ENCODE measurements at places on chromosomes 5 and 9. TPM values are rescaled to one million over a fixed set of nuclear protein-coding genes. Genes with fewer than 3 reads are reported as not detected.
A peak's percentile ranks its signal among the peaks of the same experiment; 100 is the strongest.

DNA sequence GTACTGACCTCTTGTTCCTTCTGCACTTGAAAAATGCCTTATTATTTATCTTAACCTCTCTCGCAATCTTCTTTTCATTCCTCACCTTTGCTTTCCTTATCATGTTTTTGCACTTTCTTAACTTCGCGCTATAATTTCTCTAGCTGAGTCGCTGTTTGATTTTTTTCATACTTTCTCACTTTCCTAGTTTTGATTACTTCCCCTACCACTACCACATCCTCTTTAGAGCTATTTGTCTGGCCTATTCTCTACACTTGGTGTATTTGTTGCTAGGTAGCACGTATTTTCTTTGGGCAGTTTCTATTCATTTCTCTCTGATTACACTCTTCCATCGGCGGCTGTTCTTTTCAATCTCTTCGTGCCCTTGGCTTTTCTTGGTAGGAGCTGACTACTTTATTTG, 611.8 kb downstream of the BNC2 start:
- DNase-seq: no peak

DNA sequence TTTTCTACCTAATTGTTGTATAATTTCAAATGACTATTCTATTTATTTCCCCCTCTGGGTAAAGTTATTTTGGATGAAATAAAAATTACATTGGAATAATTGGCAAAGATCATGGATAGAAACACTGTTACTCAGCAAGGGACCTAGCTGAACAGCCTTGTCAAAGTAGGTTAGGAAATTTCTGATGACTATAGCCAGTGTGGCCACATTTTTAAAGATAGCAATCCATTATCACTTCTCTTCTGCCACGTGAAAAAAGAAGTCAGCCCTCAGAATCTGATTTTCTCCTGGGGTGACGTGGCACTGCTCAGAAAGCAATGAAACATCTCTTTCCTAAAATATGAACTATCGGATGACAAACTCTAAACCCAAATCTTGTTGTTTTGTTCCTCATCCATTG, 784.2 kb upstream of the RIOK2 start:
- no peak for DNase-seq

- no peak for DNase-seq
Observed at GRCh38 chr9:99954819-99955218, 48.4 kb downstream of the STX17 start.

DNA sequence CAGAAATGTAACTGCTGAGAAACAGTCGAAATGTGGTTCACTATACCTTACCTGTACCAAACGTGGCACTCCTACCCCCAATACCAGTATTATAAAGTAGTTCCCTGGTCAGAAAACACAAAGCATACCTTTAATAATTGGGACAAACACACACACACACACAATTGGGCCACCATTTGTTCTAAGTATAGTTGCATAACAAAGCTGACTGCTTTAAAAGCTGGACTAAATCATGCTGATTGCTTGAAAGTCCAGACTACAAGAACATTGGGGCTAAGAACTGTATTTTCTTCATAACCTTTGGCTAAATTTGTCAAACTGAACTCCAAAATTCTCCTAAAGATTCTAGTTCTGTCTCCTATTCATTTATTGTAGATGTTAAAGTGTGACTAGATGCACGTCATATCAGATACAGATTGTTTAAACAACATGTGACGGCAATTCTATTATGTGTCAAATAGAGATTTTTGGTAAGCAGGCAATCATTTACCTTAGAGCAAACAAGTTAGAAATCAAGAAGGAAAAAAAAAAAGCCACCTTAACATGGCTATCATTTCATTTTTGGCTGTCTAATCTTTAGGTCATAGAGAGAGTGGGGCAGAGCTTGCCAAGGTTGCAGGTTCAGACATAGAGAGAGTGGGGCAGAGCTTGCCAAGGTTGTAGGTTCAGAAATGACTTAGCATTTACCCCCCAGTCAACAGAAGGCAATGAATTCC, 265.1 kb downstream of the ARL15 start:
- no peak for DNase-seq

DNA sequence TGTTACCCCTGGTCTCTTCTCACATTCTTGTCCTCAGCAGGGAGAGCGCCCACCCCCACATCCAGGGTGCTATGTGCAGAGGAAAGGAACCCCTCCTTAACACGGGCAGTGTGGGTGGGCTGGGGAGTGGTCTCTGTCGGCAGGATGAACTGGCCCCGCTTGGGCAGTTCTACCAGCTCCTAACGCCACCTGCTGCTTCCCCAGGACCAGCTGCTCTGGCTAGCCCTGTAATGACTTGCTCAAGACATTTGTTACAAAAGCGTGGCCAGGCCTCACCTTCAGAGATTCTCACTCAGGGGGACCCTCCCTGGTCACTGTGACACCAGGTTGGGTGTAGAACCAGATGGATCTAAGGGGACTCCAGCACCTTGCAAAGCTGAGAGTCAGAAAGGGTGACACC, 82.4 kb downstream of the HMCN2 start:
- DNase-seq: no peak

- DNase-seq: no peak
Observed at GRCh38 chr5:172757394-172758010, 13.5 kb downstream of the DUSP1 start.

DNA sequence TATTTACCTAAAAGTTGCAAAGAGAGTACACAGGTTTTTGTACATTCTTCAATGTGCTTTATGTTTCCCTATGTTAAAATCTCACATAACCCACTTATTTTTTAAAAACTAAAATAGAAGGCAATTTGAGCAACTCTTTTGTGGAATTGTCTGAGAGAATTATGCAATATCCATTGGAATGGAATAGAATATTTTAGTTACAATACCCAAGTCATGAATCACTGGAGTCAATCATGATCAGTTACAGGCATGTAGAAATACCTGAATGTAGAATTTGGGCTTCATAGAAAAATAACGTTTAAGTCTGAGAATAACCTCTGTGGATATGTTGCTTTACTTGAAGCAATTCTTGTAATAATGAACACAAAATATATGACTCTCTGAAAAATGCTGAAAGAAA, 143.3 kb downstream of the FGF10 start:
- no peak for DNase-seq

GRCh38 chr5:137122075-137122474, 377.1 kb downstream of the SPOCK1 start:
- DNase-seq: no peak

DNA sequence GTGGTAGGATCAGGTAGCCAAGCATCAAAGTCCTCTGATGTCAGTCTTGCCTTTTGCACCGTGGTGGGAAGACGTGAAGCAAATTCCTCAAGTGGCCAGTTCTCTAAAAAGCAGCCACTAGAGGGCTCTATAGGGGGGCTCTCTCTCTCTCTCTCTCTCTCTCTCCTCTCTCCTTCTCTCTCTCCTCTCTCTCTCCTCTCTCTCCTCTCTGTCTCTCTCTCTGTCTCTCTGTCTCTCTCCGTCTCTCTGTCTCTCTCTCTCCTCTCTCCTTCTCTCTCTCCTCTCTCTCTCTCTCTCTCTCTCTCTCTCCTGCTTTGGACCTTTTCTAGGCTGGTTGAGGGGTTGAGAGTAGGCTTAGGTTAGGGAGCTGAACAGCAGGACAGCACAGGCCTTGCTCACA, 13.9 kb upstream of the OSMR start:
- no peak for DNase-seq

DNA sequence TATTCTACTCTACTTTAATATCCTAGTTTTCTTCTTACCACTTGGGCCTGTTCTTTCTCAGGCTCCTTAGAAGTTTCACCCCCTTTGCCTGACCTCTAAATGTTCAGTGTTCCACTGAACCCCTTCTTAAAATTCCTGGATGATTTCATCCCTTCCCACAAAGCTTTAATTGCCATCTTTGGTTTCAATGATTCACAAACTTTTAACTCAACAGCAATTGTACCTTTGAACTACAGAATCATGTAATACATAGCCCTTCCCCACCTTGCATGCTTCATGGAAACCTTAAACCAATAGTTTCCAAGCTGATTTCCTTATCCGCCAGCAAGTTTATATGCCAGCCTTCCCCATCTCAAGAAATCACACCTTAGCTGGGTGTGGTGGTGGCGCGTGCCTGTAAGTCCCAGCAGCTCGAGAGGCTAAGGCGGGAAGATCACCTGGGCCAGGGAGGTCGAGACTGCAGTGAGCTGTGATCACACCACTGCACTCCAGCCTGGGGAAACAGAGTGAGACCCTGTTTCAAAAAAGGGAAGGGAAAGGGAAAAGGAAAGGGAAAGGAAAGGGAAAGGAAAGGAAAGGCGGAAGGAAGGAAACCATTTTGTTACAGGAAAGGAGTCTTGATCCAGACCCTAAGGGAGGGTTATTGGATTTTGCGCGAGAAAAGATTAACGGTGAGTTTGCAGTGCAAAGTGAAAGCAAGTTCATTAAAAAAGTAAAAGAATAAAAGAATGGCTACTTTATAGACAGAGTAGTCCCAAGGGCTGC, 1023.7 kb upstream of the DMAC1 start:
- no peak for DNase-seq

DNA sequence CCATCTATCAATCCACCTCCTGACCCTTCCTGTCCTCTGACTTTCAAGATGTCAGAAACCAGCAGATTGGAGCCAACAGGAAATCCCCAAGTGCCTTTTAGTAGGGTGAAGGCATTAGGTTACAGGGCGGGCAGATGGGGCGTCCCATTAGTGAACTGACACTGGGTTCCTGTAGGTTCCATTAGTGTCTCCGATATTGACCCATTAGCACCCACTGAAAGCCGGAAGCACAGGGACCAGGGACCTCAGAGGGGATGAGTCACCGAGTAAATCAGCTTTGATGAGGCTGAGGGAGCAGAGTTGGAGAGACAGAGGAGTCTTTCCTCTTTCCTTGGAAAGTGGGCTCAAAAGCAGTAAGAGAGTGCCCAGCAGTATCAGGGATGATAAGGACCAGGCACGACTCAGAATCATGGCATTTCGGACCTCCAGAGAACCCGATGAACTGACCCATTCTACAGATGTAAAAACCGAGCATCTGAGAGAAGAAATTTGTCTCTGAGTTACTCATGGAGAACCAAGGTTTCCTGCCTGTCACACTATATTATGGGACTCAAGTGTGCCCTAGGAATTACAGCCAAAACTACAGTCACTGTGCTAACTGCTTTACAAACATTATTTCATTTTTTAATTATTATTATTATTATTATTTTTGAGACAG, 47.2 kb upstream of the FABP6 start:
- DNase-seq: no peak

GRCh38 chr9:5920860-5921328, 30.2 kb downstream of the MLANA start:
- DNase-seq: no peak

DNA sequence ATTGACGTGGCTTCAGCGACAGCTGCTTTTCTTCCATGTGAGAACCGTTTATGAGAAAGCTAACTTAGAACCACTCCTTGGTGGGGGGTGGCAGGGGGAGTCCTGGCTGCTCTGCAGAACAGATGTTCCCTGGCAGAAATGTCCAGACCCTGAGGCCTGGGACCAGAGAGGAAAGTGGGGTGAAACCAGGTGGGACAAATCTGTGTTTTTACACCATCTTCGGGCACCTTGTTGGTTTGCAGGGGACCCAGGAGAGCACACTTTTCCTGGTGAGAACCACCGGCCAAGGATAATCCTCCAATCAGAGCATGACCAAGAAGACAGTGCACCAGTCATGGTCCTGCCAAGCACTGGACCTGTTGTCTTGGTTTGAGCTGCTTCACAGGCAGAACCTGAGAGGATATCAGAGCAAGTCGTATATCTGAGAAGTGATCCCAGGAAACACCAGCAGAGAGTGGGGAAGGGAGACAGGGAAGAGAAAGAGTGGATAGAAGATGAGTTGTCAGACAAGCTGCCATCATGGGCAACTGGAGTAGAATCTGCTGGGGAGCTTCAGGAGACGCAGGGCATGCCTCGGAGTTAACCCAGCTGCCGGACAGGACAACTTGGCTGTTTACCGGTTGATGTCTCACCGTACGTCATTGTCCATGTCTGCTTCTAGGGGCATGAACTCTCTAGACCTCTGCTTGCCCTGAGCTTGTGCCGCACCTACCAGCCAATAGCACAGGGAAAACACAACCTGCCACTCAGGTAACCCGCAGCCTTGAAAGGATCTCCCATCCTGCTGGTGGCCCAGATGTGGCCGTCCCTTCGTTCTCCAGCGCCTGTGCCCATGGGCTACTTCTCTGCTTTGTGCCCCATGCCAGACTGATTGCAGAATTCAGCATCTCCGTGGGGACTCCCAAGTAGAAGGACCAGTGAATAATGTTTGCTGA, 178.4 kb upstream of the MVB12B start:
- DNase-seq: no peak

- DNase-seq: peak; percentile 83
Observed at GRCh38 chr9:129624947-129625346, 1.0 kb upstream of the NTMT1 start.

NOXA1 gene
- total RNA-seq: 8.4 TPM

ACOT12 gene
- total RNA-seq: not detected

PTPRD gene
- not detected for total RNA-seq

OTULINL gene
- total RNA-seq: 0.80 TPM

CNTFR gene
- not detected for total RNA-seq

GMCL2 gene
- not detected for total RNA-seq

VLDLR gene
- total RNA-seq: 0.10 TPM

SH2D3C gene
- 66.3 TPM for total RNA-seq

OR1J2 gene
- total RNA-seq: not detected

PCDHGA12 gene
- 2.8 TPM for total RNA-seq

Data from B cell (primary cell).